ENCODE measurements at places on chromosomes 2 and 18.

- no peak for DNase-seq
These were observed 269.5 kb downstream of the NEDD4L start for GRCh38 chr18:58313491-58314032.

DNA sequence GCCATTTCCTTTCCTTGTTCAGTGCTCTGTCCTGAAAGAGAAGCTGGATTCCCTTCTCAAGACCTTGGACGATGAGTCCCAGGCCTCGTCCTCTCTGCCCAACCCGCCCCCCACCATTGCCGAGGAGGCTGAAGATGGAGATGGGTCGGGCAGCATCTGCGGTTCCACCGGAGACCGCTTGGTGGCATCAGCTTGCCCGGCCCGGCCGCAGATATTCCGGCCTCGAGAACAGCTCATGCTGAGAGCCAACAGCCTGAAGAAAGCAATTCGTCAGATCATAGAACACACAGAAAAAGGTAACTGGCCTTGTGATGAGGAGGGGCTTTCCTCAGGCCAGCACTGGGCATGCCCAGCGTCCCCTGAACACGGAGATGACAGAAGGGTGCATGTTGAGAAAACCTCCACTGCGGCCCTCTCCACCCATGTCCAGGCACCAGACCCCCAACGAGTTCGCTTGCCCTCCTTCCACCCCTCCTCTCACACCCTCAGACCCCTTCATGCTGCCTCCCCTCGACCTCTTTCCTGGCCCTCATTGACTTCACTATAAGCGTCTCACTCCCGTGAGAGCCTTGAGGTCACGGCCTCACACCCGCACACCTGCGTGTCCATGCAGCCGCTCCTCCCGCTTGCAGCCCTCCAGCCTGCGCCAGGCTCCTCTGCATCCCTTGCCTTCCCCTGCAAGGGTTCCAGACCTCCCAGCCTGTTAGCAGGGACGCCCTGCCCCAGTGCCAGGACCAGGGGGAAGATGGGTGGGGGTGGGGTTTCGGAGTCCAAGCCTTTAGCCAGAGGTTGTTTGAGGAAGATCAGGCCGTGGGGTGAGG is 95.0 kb downstream of the DGKD start:
- DNase-seq = no peak

GRCh38 chr18:64037812-64038414 is 68.0 kb downstream of the SERPINB8 start:
- no peak for DNase-seq

DNA sequence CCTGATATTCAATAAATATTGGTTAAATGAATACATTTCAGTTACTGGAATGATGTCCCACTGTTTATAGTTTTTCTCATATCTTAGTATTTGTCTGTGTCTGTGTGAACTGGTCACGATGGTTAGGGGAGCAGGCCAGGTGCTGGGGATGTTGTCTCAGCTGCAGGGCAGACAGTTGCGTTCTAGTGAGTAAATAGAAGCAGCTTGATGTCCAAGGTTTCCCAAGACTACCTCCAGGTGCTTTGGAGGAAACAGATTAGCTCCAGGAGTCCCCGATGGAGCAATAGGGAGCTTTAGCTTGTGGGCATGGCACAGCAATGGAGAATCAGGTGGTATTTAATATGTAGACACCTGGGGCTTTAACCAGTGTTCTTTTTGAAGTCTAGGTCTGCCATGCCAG is 75.5 kb downstream of the GULP1 start:
- no peak for DNase-seq

- no peak for DNase-seq
These were observed 33.3 kb upstream of the NCK2 start for GRCh38 chr2:105711394-105711793.

DNA sequence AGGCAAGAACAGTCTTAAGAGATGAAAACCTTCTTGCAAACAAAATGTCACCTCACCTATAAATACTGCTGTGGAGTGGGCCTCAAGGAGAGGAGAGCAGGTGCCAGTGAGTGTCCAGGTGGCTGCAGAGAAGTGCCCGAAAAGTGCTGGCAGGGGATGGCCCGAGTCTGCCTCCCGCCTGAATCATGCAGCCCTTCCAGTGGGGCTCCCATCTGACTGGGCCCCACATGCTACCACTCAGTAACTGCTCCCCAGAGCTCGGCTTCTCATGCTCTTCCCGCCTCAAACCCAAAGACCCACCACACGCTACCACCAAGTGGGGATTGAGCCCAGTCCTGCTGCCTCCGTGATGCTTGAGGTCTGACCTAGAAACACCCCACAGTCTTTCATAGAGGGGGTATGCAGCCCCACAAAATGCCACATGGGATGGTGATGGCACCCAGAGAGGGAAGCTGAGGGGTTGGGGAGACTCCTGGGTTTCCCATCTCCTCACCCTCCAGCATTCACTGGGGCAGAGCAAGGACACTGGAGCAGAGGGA is 7.4 kb downstream of the HS6ST1 start:
- peak; percentile 0 for DNase-seq

- no peak for DNase-seq
These were observed 41.6 kb upstream of the GORASP2 start for GRCh38 chr2:170887496-170887895.

- DNase-seq = no peak
These were observed 62.4 kb downstream of the ZDBF2 start for GRCh38 chr2:206336861-206337260.

- DNase-seq = peak; percentile 31
These were observed 14.9 kb upstream of the ACKR3 start for GRCh38 chr2:236554629-236555282.

DNA sequence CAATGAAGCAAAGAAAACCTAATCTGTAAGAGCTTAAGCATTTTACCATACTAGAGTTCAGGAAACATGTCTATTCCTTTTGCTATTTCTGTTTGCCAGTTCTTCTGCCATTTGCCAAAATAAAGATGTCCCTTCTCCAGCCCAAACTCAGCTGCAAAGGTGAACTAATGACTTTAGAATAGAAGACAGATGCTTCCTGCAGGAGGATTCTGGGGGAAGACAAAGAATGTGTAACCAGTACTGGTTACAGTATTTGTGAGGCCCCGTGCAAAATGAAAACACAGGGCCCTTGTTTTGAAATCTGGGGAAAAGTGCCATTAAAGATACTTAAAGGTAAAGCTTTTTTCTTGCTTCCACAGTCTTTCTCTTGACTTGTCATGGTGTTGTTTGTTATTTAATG is 34.3 kb upstream of the MTX2 start:
- no peak for DNase-seq

- no peak for DNase-seq
These were observed 78.5 kb downstream of the TPO start for GRCh38 chr2:1491751-1492150.

DNA sequence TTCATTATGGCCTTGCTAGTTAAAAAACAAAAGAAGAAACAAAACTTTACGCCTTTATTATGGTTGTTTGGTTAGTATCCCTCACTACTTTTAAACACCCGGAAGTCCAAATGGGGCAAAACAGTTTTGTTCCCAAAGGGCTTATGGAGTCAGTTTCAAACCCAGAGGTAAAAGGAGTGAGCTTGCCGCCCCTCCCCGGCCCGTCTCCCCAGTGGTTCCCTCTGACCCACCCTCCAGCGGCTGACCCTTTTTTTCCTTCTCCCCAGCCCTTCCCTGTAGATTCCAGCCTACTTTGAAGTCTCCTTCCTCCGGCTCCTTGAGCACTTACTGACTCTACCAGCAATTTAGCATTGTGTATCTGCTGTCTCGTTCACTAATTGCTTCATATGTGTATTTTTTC is 209.2 kb downstream of the ICOS start:
- DNase-seq = no peak

GRCh38 chr18:13218368-13218991 is at the start of gene LDLRAD4:
Gene LDLRAD4 (plus strand): TSS chr18:13218760.
- DNase-seq = peak; percentile 45

DNA sequence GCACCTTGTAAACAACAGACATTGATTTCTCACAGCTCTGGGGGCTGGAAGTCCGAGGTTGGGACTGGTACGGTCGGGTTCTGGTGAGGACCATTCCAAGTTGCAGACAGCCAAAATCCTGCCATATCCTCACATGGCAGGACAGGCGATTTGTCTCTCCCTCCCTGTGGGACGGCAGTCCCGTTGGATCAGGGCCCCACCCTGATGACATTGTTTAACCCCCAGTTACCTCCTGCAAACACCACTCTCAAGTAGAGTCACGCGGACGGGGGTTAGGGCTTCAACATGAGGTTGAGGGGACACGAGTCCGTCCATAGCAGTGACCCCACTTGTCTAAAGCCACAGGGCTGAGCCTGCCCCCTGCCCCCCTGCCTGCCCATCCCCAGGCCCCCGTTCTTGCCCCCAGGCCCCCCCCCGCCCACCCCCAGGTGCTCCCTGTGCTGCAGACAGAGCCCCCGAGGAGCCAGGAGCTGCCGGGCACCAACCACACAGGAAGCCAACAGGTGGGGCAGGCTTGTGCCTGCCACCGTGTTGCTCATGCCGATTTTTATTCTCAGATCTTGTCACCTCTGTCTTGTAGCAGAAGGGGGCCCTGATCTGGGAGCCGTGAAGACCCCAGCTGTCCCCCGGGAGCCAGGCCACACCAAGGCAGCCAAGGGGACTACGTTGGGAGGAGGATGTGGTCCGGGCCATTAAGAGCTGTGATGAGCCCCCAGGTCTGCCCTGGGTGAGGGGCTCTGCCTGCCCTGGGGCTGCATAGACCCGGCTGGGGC is 82.2 kb downstream of the NFATC1 start:
- no peak for DNase-seq

GRCh38 chr2:162825578-162825977 is 13.0 kb downstream of the KCNH7 start:
- DNase-seq = no peak

- peak; percentile 52 for DNase-seq
These were observed 188.2 kb downstream of the BCL2 start for GRCh38 chr18:63131106-63131958.

GRCh38 chr18:29840089-29840488 is 1202.5 kb downstream of the DSC3 start:
- DNase-seq = no peak

- no peak for DNase-seq
These were observed 72.7 kb upstream of the OTOS start for GRCh38 chr2:240213226-240213475.

GRCh38 chr2:239575931-239576445 is 175.2 kb upstream of the HDAC4 start:
- DNase-seq = no peak

DNA sequence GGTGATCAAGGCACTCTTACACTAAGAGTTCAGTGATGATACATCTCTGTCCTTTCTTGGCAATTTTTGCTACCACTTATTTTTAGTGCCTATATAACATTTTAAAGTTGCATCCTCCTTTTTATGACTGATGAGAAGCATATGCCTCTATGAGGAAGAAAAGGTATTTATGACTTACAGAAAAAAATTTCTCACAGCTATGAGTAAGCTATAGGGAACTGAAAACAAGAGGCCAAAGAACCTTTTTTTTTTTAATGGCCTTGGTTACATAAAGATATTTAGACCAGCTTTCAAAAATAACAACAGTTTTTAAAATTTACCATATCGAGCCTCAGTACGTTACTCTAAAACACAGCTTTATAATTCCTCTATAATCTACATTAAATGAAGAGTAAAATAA is 21.3 kb downstream of the MBD5 start:
- DNase-seq = no peak

- no peak for DNase-seq
These were observed 409.8 kb downstream of the ZNF521 start for GRCh38 chr18:24942144-24942543.

DNA sequence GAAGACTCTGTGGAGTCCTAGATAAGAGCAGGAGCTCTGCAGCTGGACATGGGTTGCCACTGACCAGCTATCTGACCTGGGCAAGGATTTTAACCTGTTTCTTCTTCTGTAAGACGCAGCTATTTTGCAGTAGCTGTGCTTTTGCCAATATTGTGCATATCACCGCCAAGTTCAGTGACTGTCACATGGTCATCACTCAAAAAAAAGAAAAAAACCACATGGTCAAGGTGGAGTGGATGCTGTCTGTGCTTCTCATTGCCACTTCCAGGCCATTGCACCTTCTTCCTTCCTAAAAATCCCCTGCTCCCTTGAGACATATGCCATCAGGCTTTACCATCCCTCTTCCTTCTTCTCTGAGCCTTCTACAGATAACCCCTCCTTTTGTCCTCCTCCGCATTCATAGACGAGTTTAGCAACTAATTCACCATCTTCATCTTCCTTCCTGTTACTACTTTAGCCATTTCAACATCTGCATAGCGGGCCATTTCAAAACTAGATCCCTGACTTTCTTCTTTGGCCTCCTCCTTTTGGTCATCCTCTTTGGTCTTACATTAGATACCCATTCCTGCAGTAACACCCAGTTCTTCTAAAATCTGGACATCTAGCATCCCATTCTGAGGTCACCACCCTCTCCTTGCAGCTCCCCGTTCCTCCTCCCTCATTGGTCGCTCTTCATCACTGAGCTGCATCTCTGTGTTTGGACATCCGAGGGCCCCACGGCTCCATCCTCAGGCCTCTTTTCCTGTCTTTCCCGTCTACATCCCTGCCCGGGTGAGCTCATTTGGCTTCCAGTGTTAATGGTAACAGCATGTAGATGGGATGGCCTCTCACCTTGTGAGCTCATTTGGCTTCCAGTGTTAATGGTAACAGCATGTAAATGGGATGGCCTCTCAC is 17.8 kb downstream of the RNF144A start:
- no peak for DNase-seq

GRCh38 chr2:235855011-235855410 is 313.2 kb downstream of the GBX2 start:
- DNase-seq = no peak

GRCh38 chr2:181407171-181407570 is 50.0 kb upstream of the ITGA4 start:
- no peak for DNase-seq

GRCh38 chr2:108459441-108459840 is 10.4 kb downstream of the GCC2 start:
- DNase-seq = no peak

GRCh38 chr18:23982155-23983079 is 32.1 kb upstream of the TTC39C start:
- DNase-seq = no peak

GRCh38 chr2:160486341-160486740 is 7.3 kb downstream of the RBMS1 start:
- DNase-seq = no peak

DNA sequence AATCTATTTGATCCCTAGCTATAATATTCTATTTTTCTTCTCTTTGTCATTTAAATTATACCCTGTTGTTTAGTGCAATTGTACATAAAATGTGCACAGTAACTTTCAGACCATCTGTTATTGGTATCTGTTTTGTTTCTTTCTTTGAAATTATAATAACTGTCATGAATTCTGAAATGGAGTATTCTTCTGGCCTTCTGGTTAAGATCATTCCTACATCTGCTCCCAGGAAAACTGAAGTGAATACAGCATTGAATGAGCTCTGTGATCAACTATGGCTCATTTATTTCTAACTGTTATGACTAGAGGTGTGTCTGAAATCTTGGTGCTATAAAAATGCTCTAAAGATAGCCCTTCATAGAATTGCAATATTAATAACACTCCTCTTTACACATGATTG is 788.4 kb upstream of the TMEFF2 start:
- no peak for DNase-seq

- no peak for DNase-seq
These were observed 441.7 kb upstream of the SMIM21 start for GRCh38 chr18:75869162-75869561.

DNA sequence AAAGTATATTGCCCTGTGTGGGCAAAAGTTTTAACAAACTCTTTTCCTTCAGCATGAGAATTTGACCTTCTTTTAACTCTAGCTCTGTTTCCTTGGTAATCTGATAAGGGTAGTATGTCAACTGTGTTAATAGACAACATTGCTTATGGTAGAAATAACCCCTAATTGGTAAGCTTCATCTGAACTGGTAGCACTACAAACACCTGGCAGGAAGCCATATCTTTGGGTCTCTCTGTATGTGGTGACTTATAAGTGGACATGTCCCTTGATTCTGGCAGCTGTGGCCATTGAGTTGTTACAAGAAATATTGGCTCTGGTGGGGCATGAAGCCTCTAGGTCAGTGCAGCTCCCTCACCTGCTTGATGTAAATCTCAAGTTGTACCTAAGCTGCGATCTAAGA is 46.9 kb downstream of the MBD5 start:
- no peak for DNase-seq
